GM12878 (cell line): ENCODE measurements at places on chromosomes 1 and 21. TPM values are rescaled to one million over a fixed set of nuclear protein-coding genes. Genes with fewer than 3 reads are reported as not detected.

The PLEKHG5 gene
- 0.13 and 0.17 TPM in 2 replicates for polyA plus RNA-seq

The ATP8B2 gene
- polyA plus RNA-seq: 7.8 and 8.1 TPM in 2 replicates

The ELAPOR1 gene
- not detected in 2 replicates for polyA plus RNA-seq

The PLA2G2F gene
- not detected in 2 replicates for polyA plus RNA-seq

The SPRR5 gene
- not detected in 2 replicates for polyA plus RNA-seq

The OR6K3 gene
- polyA plus RNA-seq: not detected in 2 replicates

The SH2D1B gene
- not detected in 2 replicates for polyA plus RNA-seq

The HNRNPR gene
- 248 and 260 TPM in 2 replicates for polyA plus RNA-seq

The CRYAA gene
- not detected in 2 replicates for polyA plus RNA-seq

The HAO2 gene
- not detected in 2 replicates for polyA plus RNA-seq

The MTARC1 gene
- polyA plus RNA-seq: 0.22 and 0.67 TPM in 2 replicates

The ERICH3 gene
- polyA plus RNA-seq: not detected in 2 replicates

The CYP2J2 gene
- 0.11 and 0.12 TPM in 2 replicates for polyA plus RNA-seq

The ESRRG gene
- polyA plus RNA-seq: not detected in 2 replicates

The SMCP gene
- polyA plus RNA-seq: not detected in 2 replicates

The KRTAP11-1 gene
- polyA plus RNA-seq: not detected in 2 replicates

The RIPPLY3 gene
- not detected in 2 replicates for polyA plus RNA-seq

The FAM72D gene
- polyA plus RNA-seq: 17.6 and 18.4 TPM in 2 replicates

The DOP1B gene
- polyA plus RNA-seq: 5.6 and 5.9 TPM in 2 replicates

The OR10R2 gene
- not detected in 2 replicates for polyA plus RNA-seq

The CFAP45 gene
- 0.58 and 0.66 TPM in 2 replicates for polyA plus RNA-seq

The TEX38 gene
- polyA plus RNA-seq: 0.32 TPM in 1 of 2 replicates, not detected in the other

The C4BPB gene
- 0.31 and 0.48 TPM in 2 replicates for polyA plus RNA-seq

The TIPRL gene
- polyA plus RNA-seq: 62.7 and 68.9 TPM in 2 replicates

The LCE2C gene
- not detected in 2 replicates for polyA plus RNA-seq

The CFAP141 gene
- polyA plus RNA-seq: not detected in 2 replicates

The OLIG2 gene
- not detected in 2 replicates for polyA plus RNA-seq

The MTF2 gene
- polyA plus RNA-seq: 60.9 and 69.4 TPM in 2 replicates

The OR2T35 gene
- polyA plus RNA-seq: 0.09 and 0.28 TPM in 2 replicates

The CFHR1 gene
- not detected in 2 replicates for polyA plus RNA-seq

The DIO1 gene
- polyA plus RNA-seq: 0.11 TPM in 1 of 2 replicates, not detected in the other

The TEKT2 gene
- 0.27 TPM in 1 of 2 replicates, not detected in the other for polyA plus RNA-seq

The ADAM30 gene
- not detected in 2 replicates for polyA plus RNA-seq

The KRTAP19-3 gene
- polyA plus RNA-seq: not detected in 2 replicates

The ILF2 gene
- 487 and 509 TPM in 2 replicates for polyA plus RNA-seq

The ZSCAN20 gene
- 2.3 and 2.7 TPM in 2 replicates for polyA plus RNA-seq

The LYPD8 gene
- not detected in 2 replicates for polyA plus RNA-seq

The ATAD3A gene
- polyA plus RNA-seq: 79.9 and 84.4 TPM in 2 replicates

The OR2L8 gene
- polyA plus RNA-seq: not detected in 2 replicates

The LMX1A gene
- not detected in 2 replicates for polyA plus RNA-seq

The TRIM46 gene
- polyA plus RNA-seq: 1.0 and 1.3 TPM in 2 replicates

The TMEM61 gene
- not detected in 2 replicates for polyA plus RNA-seq
